ENCODE measurements at places on chromosomes 12 and 14.

DNA sequence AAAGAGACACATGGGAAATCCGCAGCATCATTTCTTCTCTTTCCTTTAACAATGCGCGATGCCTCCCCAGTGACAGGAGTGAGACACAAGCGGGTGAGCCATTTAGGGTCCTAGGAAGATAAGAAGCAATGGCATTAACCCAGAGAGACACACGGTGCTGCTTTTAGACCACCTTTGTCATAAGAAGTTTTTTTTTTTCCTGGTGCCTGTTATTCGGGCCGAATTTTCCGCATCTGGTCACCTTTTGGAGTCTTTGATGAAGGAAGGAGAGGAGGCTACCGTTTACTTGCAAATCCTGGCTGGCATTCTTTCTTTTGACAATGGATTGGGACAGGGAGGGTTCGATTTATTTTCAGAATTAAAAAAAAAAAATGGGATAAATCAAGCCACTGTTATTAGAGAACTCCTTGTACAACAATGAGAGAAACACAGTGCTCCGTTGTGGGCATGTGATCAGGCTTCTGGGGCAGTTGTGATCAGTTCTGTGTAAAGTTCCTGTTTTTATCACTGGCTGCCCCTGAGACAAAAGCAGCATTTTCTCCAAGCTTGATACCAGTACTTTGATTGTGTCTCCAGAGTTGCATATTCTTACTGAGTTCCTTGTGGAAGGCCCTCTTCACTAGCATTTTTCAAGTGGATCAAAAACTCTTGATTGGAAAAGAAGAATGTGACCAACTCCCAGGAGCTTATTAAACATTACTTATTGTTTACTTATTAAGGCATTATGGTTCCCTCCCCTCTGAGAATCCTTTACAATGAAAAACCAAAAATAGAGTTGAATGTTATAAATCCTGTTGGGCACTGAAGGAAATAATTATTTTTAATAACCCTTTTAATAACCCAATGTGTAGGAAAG is 1.1 kb downstream of the DIP2B start:
- DNase-seq = peak; percentile 85

DNA sequence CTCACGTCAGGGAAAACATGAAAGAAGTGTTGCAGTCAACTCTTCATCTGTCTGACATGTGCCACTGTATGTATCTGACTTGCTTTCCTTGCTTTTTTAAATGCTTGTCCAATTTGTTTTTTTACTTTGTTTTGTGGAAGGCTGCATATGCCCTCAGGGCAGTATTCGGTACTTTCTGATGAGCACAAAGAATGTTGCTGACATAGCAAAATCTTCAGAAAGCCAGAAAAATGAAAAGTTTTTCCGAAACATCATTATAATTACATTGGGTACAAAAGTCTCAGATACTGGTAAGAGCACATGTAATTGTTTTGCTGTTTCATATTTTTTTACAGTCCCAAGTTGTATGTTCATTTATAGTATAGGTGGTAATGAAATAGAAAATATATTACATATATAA is 144.3 kb downstream of the NTS start:
- no peak for DNase-seq

GRCh38 chr14:105204206-105204930 is 23.3 kb upstream of the NUDT14 start:
- peak; percentile 60 for DNase-seq

GRCh38 chr14:37272569-37272968 is 74.8 kb downstream of the MIPOL1 start:
- no peak for DNase-seq

GRCh38 chr12:96242597-96242996 is 48.4 kb downstream of the ELK3 start:
- DNase-seq = no peak

DNA sequence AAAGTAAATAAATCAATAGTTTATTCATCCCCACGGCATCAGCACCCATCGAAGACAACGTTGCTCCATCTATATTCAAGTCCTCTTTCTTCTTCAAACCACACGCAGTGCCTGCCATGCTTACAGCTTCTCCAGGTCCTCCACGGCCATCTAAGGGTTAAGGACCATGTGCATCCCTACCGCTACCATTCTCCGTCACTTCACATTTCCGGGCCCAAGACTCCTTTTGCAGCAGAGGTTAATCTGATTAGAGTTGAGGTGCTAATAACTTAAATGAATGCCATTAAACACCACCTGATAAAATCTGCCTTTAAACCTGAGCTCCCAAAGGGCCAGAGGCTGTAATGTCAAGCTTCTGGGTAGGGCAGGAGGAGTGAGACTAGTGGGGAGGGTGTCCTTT is 79.7 kb upstream of the CCND2 start:
- no peak for DNase-seq

DNA sequence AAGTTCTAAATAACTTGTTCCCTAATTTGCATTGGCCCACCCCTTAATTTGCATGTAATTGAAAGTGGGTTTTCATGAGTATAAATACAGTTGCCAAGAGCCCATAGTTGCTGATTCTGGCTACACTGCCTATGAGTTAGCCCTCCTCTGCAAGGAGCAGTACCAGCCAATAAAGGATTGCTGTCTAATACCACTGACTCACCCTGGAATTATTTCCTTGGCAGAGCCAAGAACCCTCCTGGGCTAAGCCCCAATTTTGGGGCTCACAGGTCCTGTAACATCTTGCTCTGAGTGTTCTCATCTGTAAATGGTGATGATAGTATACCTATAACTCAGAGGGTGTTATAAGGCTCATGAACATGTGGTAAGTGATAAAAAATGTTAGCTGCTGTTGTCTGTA is 6.8 kb downstream of the TTC8 start:
- DNase-seq = no peak
